ENCODE measurements at places on chromosomes 5 and 9. TPM values are rescaled to one million over a fixed set of nuclear protein-coding genes. Genes with fewer than 3 reads are reported as not detected.

Gene SLC6A3
- total RNA-seq, result not detected

Gene BRD3
- total RNA-seq, result 22.0 TPM

Gene SPTAN1
- 734 TPM for total RNA-seq

Gene CD72
- total RNA-seq, result not detected

Gene GPR151
- not detected for total RNA-seq

Gene EDIL3
- 1.5 TPM for total RNA-seq

Gene OR1Q1
- not detected for total RNA-seq

Gene WHRN
- total RNA-seq, result 0.17 TPM

Gene ZBED3
- 6.1 TPM for total RNA-seq

Gene LIFR
- 119 TPM for total RNA-seq

Gene ELL2
- total RNA-seq, result 8.7 TPM

- no peak for DNase-seq
These were observed 12.1 kb downstream of the PROP1 start for GRCh38 chr5:177983763-177984583.

- DNase-seq, result no peak
These were observed 71.2 kb downstream of the RAB24 start for GRCh38 chr5:177232358-177232757.

DNA sequence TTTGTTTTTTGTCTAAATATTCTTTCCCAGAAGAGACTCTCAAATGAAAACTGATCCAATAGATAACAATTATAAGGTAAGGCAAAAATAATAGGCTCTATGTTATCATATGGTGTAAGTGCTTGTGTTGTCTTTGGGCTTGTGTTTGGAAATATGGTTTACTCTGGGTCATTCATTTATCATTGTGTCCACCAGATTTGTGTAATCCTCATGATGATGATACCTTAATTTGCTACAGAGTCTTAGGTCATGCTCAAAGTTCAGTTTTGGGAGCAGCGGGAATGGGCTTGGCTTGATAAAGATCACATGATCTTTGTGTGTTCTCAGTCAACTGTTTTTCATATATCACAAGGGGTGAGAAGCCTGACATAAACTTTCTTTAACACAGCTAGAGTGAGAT is 34.2 kb downstream of the PLPPR1 start:
- no peak for DNase-seq

DNA sequence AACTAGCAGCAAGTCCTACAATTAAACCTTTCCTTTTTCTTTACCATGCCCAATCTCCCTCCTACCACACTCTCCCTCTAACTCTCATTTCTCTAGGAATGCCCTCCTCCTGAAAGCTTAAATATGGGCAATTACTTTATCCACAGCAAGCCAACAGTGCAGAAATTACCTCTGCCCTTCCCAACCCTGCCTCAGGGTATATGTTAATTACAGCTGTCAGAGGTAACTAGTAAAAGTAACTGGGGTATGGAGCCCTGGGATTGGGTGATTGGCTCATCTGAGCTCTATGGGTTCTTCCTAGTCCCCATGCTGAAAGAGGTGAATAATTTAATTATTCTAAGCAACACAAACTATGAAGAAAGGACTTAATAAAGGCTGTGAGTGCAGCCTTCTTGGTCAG is 478.9 kb upstream of the NMUR2 start:
- no peak for DNase-seq

- no peak for DNase-seq
These were observed 11.1 kb downstream of the ZNF608 start for GRCh38 chr5:124735169-124735858.

GRCh38 chr9:10260501-10260900 is 352.3 kb downstream of the PTPRD start:
- DNase-seq, result no peak

DNA sequence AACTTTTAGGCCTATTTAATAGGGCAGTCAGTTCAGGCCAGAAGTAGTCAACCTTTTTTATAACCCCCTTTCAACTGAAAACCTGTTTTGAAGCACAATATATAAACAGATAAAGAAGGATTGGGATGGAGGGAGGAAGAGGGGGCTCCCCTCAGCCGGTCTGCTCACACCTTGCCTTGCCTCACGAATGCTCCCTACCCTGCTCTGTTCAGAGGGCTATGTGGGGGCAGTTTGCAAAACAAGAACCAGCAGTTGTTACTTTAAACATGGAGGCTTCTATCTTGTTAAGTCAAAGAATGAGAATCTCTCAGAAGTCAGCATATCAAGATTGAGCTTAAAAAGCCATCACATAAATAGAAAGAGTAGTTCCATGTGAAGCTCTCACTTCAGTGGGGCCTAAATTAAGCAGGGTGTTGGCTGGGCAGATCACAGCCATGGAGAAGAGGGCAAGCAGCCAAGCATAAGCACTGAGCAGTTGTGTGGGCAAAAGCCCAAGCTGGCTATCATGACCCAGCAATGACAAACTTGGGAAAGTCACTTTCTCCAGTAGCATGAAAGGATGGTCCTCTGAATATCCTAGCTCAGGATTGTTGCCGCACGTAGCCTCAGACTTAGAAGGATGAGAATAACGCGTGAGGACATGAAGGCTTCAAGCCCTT is 70.6 kb downstream of the ALDH1A1 start:
- no peak for DNase-seq

GRCh38 chr5:156934450-156935211 is 28.4 kb downstream of the TIMD4 start:
- DNase-seq, result no peak

DNA sequence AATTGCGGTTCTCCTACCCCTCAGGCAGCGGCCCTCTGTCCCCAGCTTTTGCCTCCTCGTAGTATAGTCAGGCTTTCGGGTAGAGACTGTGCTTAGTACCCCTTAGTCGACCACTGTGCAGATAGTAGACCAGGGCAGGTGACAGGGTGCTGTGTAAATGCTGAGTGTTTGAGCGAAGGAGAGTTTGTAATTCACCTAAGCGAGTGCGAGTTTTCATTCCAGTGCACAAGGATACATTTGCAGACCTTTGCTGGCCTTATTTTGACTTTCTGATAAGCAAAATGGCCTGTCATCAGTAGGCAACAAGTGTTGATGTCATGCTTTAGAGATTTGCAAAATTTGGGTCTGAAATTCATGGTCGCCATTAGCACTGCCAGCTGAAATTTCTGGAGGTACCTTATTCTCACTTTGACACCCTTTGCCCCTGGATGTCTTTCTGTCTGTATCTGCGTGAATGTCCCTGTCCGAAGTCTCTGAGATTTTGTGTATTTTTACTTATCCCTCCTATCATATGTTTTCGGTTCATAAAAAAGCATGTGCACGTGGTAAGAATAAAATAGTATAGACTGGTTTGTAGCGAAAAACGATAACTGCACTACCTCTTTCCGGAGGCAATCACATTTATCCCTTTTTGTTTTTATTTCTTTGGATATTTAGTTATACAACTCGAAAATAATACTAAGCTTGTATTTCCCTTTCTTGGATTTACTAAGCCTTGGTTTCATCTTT is 1.9 kb downstream of the LMNB1 start:
- DNase-seq, result no peak

DNA sequence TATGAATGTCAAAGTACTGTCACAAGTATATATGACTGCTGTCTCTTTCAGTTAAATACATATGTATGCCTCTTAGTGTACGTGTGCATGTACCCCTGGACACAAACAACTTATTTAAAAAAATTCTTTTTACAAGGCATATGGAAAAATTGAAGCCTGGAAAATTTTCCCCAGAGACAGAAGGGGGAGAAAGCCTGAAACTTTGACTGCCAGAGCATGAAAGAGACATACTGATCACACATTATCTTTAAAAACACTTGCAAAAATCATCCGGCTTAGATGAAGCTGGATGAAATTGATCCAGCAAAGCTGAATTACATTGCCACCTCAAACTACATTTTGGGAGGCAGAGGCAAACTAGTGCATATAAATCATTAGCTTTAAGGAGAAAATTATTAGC is 88.0 kb upstream of the NFIB start:
- no peak for DNase-seq

DNA sequence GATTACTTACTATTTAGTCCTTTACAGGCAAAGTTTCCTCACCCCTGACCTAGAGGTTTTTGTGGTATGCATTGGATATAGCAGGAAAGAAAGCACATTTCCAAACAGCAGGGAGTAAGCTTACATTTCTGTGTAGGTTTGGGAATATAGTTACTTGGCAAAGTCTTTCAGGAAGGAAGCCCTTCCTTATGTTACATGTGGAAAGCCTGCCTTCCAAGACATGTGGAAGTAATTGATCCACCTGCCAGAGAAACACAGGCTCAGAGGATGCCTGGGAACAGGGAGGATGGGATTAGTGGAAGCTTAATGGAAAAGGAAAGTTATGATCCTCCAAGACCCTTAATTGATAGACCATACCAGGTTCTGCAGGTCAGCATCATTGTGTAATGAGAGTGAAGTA is 87.3 kb upstream of the PPP1R2B start:
- DNase-seq, result no peak

DNA sequence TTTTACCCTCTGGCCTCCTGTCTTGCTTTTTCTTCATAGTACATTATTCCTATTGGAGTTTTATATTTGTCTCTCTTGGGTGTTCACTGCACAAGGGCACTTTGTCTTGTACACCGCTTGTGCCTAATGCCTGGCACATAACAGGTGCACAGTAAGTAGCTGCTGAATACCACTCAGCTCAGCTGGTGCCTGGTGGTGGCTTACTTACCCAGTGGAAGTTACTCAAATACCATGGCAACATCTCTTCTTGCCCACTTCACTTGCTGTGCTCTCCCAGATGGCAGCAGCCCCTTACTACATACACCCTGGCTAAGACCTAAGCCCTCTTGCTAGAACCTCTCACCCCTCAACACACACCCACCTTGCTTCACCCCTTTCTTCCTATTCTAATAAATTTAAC is 11.3 kb upstream of the SKP1 start:
- no peak for DNase-seq

DNA sequence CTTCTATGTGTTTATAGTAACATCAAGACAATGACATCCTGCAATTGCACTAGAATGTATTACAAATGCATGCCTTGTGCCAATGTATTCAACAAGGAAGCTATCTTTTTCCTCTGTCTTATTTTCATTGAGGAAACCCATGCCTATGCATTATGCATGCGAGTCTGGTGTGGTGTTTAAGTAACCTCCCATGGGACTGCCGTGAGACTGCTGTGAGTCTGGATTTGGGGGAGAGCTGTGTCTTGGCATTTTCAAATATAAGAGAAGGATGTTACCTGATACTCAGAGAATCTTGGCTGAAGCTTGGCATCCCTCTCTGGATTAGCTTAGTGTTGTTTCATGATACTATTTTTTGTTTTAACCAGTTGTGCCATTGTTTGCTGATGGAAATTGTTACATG is 98.3 kb downstream of the F2RL2 start:
- DNase-seq, result no peak

GRCh38 chr9:21160178-21160577 is 6.3 kb downstream of the IFNA21 start:
- peak; percentile 18 for DNase-seq

DNA sequence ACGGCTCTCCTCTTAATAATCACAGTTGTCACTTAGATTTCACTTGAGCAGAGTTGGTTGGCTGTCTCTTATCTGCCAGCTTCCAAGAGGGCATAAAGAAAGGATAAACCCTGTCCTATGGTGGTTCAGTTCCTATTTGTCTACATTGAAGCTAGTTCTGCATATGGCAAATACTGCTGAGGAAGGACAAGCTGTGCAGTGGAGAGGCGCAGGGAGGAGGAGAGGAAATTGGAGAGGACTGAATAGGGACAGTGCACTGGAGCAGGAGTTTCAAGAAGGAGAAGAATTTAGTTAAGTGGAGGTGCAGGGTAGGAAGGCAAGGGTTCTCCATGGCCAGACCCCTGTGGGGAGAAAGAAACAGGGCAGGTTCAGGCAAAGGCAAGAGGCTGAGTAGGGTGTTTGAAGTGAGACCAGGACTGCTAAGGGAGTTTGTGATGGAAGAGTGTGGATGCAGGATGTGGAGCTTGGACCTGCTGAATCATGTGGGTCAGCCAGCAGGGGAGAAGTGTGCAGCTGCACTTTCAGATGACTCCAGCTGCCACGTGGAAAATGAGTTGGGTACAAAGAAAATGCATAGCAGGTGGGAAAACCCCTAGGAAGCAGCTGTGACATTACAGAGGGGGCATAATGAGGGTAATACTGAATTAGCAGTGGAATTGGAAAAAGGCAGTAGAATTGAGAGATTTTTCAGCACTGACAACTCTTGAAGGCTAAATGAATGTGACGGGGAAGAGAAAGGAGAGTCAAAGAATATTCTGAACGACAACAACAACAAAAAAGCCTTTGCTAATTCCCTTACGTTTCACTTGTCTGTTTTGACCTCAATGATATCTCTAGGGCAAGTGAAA is 66.8 kb downstream of the MAMDC2 start:
- peak; percentile 77 for DNase-seq

GRCh38 chr9:122307061-122307460 is 42.4 kb downstream of the MRRF start:
- peak; percentile 91 for DNase-seq

GRCh38 chr5:106827061-106827460 is 843.7 kb downstream of the EFNA5 start:
- no peak for DNase-seq

- no peak for DNase-seq
These were observed 9.7 kb upstream of the RXRA start for GRCh38 chr9:134316449-134317160.

GRCh38 chr5:43041110-43041668 is 1.1 kb upstream of the ANXA2R start:
- peak; percentile 81 for DNase-seq

- DNase-seq, result peak; percentile 40
These were observed 103.9 kb downstream of the LHFPL2 start for GRCh38 chr5:78544561-78545201.

DNA sequence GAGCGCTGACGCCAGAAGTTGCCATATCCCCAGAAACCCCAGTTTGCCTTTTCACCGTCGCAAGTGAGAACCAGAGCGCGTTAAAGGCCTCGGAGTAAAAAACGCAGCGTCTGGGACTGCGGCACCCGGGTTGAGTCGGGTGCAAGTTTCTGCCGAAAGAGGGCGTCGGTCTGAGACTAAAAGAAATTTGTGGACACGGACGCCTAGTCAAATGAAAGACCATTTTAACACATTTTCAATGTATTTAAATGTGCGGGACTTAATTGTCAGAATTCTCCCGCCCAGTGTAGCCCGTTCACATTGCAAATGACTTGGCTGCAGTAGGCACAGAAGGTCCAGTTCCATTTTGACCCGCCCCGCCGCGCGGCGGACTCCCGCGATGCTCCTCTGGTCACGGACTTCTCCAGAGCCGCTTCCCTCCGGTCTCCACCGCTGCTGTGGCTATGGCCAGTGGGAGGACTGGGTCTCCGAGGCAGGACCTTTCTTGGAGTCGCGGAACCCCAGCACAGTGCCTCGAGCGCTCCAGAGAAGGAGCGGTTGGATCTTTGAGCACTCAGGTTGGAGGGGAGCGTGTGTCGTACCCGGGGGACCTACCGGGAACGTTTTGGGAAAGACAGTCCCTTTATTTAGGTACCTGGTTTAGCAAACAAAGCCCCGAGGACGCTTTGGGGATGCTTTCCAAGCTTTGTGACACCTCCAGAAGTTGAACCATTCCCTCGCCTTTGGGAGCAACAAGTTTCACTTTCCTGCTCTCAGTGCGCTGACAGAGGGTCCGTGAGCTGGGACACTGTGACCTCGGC is 1.2 kb upstream of the NPR3 start:
- peak; percentile 80 for DNase-seq

GRCh38 chr5:144135113-144135762 is 35.2 kb downstream of the YIPF5 start:
- DNase-seq, result no peak

Data from dermis blood vessel endothelial cell (primary cell).